ENCODE measurements at places on chromosomes 1 and 21. TPM values are rescaled to one million over a fixed set of nuclear protein-coding genes. Genes with fewer than 3 reads are reported as not detected.

CHODL gene
- 0.38 TPM for total RNA-seq

GNAT2 gene
- total RNA-seq = not detected

KCNE2 gene
- total RNA-seq = 0.27 TPM

SERINC2 gene
- total RNA-seq = 30.4 TPM

P3H1 gene
- total RNA-seq = 351 TPM

LCE6A gene
- not detected for total RNA-seq

HEYL gene
- 1.1 TPM for total RNA-seq

KIRREL1 gene
- 231 TPM for total RNA-seq

CHAF1B gene
- total RNA-seq = 3.0 TPM

DNA sequence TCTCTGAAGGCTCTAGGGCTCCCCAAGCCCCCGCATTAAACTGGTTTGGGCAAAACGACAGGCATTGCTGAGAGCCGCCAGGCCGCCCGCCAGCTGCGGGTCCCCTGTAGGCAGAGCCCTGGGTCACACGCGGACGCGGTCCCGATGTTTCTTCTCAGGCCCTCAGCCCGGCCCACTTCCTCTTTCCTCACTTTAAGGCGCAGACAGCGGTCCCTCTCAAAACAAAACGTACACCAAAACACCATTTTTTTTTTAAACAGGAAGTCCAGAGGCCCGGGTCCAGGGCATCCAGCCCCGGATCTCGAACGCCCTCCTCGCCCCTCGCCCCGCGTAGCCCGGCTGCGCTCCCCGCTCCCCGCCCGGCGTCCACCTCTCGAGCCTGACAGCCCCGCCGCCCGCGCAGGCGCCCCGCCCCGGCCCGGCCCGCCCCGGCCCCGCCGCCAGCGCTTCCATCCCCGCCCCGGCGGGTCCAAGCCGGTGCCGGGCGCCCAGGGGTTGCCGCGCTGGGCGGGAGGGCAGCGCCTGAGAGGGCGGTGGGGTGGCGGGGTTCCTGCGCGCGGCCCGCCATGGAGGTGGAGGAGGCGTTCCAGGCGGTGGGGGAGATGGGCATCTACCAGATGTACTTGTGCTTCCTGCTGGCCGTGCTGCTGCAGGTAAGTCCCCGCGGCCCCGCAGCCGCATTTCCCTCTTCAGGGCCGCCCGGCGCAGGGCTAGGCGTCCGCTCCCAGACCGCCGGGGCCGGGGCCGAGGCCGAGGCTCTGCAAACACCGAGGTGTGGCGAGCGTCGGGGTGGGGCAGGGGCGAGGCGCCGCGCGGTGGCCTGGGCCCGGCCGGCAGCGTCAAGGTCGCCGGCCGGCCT lies at the start of gene SLC22A15:
TSS of gene SLC22A15 (plus strand) at position 452 of the 859 bp plus-strand sequence. CDS start at position 567, 115 bp downstream.
- H3K36me3 ChIP-seq = no peaks in the 10 kb centered on the region
- peak; percentile 1 for DNase-seq
- H3K27ac ChIP-seq = no peak within 1 kb of the TSS
- peak within 1 kb of the TSS; percentile 59 for H3K4me3 ChIP-seq
- H3K27me3 ChIP-seq = peaks cover 4% of the 10 kb centered on the region
- no peaks in the 10 kb centered on the region for H3K4me1 ChIP-seq

- no peak for DNase-seq
- no peaks in the 10 kb centered on the region for H3K27me3 ChIP-seq
- no peaks in the 10 kb centered on the region for H3K4me1 ChIP-seq
- no peaks in the 10 kb centered on the region for H3K36me3 ChIP-seq
Observed at GRCh38 chr1:60436186-60436585, 362.6 kb upstream of the C1orf87 start.

GRCh38 chr1:16918371-16918770 lies 3.4 kb upstream of the CROCC start:
- H3K4me1 ChIP-seq = peaks cover 17% of the 10 kb centered on the region
- no peaks in the 10 kb centered on the region for H3K27me3 ChIP-seq

GRCh38 chr1:96104906-96105305 lies 616.7 kb upstream of the PTBP2 start:
- no peak for DNase-seq
- H3K4me3 ChIP-seq = no peak overlapping the region
- H3K27ac ChIP-seq = no peak overlapping the region
- H3K4me1 ChIP-seq = no peaks in the 10 kb centered on the region

DNA sequence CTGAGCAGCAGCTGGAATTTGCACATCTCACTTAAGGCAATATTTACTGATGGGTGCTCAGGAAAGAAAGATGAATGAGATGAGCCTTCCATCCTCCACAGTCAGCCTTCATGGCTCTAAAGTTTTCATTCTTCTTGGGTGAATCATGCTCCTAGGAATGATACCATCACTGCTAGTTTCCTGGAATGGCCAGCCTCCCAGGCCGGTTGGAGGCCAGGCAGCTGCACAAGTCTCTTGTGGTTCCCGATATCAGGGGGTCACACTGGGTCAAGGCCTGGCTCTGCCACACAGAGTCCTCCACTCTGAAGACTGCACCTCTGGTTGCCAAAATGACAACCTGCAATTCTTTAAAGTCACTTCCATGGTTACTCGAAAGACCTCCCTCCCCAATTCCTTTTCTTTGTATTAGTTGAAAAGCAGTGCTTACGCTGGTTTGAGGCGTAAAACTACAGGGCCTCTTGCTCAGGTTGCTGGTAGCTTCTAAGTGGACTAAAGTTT lies 46.2 kb upstream of the PALMD start:
- peaks cover 22% of the 10 kb centered on the region for H3K4me1 ChIP-seq
- no peaks in the 10 kb centered on the region for H3K36me3 ChIP-seq
- peak overlapping the region; percentile 67 for H3K27ac ChIP-seq
- DNase-seq = peak; percentile 99
- no peaks in the 10 kb centered on the region for H3K27me3 ChIP-seq

DNA sequence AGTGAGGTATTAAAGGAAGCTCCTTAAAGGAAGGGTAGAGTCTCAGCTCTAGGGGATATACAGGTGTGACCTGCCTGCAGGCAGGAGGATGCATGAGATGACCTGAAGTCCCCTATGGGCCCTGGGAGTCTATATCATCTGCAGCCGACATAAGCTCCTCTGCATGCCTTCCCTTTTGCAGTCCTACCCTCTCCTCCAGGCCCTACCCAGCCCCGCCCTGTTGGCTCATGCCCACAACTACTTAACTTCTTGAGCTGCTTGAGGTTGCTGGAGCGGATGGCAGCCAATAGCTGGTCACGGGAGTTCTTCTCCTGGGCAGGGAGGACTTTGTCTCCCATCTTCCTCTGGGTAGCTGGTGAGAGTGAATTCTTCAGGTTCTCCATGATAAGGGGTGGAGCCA lies 10.3 kb downstream of the SHISA4 start:
- DNase-seq = no peak
- no peak overlapping the region for H3K4me3 ChIP-seq
- H3K4me1 ChIP-seq = peaks cover 24% of the 10 kb centered on the region
- no peaks in the 10 kb centered on the region for H3K36me3 ChIP-seq
- no peaks in the 10 kb centered on the region for H3K27me3 ChIP-seq

GRCh38 chr1:147062956-147063355 lies 109.3 kb downstream of the PRKAB2 start:
- no peaks in the 10 kb centered on the region for H3K27me3 ChIP-seq
- H3K4me3 ChIP-seq = no peak overlapping the region
- DNase-seq = no peak
- H3K27ac ChIP-seq = no peak overlapping the region

DNA sequence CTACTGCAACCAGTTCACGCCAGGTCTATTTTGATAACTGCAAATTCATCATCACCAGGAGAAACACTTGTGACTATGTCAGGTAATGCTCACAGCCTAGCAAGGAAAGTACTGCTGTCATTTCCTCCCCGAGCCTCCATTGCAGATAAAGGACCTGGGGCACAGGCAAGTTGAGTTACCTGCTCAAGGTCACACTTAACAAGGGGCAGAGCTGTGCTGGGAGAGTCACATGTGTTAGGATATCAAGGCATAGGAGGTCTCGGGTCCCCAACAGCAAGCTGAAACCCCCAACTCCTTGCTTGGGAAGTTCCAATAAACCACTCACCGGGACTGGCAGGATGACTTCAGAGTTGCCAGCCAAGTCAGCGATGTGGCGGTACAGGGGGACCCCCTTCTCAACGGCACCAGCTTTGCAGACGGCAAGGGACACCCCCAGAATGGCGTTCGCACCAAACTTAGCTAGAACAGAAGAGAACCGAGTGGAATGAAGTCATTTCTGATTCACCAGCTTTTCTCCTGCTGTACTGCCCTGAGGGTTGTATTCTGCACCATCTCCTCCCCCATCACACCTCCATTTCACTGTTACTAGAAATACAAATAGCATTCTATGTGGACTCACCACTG lies 11.6 kb downstream of the ENO1 start:
- no peak overlapping the region for H3K27ac ChIP-seq
- DNase-seq = no peak
- no peaks in the 10 kb centered on the region for H3K27me3 ChIP-seq
- H3K36me3 ChIP-seq = peaks cover 92% of the 10 kb centered on the region
- H3K4me3 ChIP-seq = no peak overlapping the region
- H3K4me1 ChIP-seq = peaks cover 31% of the 10 kb centered on the region

DNA sequence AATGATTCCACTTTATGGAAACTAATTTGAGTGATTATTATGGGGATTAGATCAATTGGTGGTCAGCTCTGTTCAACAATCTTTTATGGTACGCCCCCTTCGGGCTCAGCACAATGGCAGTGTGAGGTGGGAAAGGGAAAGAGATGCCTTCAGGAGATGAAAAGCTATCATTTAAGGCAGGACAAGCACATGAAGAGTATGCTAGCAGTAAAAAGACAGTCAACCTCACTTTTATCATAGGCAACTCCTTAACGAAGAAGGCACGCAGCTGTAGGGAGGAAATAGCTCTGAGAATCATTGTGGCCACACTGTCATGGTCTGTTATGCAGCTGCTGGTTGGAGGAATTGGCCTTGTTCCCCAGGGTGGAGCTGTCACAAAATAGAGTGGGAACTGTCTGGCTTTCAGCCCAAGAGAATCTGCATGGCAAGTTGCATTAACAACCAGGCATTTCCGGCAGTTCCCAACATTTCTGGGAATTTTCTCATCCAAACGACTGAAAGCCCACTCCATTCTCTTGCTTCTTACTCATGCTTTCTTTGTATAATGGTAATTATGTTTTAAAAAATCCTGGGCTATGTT lies 54.4 kb upstream of the BCL10 start:
- H3K36me3 ChIP-seq = no peaks in the 10 kb centered on the region
- peak overlapping the region; percentile 99 for H3K27ac ChIP-seq
- peak overlapping the region; percentile 37 for H3K4me3 ChIP-seq
- peaks cover 42% of the 10 kb centered on the region for H3K4me1 ChIP-seq
- no peaks in the 10 kb centered on the region for H3K27me3 ChIP-seq

DNA sequence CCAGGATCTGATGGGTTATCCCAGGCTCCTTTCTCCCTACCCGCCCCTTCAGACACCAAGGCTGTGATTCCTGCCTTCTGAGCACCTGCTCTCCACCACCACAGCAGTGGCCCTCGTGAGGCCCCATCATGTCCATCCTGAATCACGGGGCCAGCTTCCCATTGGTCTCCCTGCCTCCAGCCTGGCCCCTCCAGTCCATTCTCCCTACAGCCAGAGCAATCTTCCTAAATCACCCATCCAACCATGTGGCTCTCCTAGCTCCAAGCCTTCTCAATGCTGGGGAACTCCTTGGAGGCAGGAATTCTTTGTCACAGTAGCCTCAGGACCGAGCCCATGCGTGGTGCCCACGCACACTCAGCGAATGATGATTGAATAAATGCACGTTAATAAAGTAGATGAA lies 8.9 kb upstream of the GLIS1 start:
- H3K4me1 ChIP-seq = no peaks in the 10 kb centered on the region
- H3K27ac ChIP-seq = no peak overlapping the region
- peaks cover 5% of the 10 kb centered on the region for H3K27me3 ChIP-seq
- no peaks in the 10 kb centered on the region for H3K36me3 ChIP-seq
- no peak overlapping the region for H3K4me3 ChIP-seq

DNA sequence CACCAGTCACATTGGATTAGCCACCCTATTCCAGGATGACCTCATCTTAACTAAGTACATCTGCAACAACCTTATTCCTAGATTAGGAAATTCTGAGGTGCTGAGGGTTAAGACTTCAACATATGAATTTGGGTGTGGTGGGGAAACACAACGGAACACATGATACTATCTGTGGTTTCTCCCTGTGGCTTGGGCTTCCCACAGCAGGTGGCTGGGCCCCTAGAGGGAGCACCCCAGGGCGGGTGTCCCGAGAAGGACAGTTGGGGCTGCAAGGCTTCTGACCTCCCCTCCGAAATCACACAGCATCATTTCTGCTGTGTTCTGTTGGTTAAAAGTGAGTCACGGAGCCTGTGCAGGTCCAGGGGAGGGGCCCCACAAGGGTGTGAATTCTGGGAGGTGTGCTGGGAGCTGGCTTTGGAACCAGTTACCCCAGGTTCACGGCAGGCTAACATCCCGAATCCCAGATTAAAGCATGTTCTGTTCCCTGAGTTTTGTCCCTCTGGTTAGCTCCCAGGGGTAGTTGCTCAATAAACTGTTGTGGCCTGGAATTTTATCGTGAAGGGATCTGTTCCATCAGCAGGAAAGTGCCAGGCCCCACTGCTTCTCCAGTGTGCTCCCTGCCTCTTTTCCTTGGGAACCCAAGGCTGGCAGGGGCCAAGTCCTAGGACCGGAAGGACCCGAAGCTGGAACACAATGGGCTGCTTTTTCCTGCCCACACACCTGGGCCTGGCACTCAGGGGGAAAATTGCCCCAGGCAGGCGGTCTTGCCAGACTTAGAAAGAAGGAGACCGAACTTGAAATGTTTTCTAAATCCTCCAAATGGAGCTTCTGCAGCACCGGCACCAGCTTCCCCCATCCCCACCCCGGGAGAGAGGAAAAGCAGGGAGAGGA lies 154.0 kb upstream of the WNT4 start:
- no peak overlapping the region for H3K4me3 ChIP-seq
- no peaks in the 10 kb centered on the region for H3K36me3 ChIP-seq
- peaks cover 10% of the 10 kb centered on the region for H3K27me3 ChIP-seq
- H3K27ac ChIP-seq = no peak overlapping the region

- no peak for DNase-seq
- H3K4me1 ChIP-seq = no peaks in the 10 kb centered on the region
- no peak overlapping the region for H3K27ac ChIP-seq
- no peaks in the 10 kb centered on the region for H3K27me3 ChIP-seq
- H3K36me3 ChIP-seq = peaks cover 19% of the 10 kb centered on the region
- H3K4me3 ChIP-seq = no peak overlapping the region
Observed at GRCh38 chr1:150441121-150441520, 46.1 kb upstream of the TARS2 start.

DNA sequence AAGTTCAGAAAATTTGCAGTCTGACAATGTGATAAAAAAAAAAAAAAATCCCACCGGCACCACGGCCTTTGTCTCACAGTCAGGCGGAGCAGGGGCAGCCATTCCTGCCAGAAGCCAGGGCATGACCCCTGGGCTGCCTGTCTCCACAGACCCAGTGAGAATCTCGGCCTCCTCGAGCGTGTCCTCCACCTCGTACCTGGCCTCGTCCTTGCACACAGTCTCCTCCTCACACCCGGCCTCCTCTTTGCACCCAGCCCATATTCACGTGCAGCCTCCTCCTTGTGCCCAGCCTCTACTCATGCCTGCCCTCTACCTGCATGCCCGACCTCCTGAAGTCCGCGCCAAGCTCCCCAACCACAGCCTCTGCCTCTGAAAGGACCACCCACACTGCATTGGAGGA lies 182.0 kb downstream of the AGBL4 start:
- H3K36me3 ChIP-seq = no peaks in the 10 kb centered on the region
- no peak overlapping the region for H3K4me3 ChIP-seq
- H3K4me1 ChIP-seq = no peaks in the 10 kb centered on the region
- no peak overlapping the region for H3K27ac ChIP-seq
- H3K27me3 ChIP-seq = no peaks in the 10 kb centered on the region
- DNase-seq = no peak

- DNase-seq = no peak
- H3K4me3 ChIP-seq = no peak overlapping the region
- H3K4me1 ChIP-seq = peaks cover under 1% of the 10 kb centered on the region
- no peaks in the 10 kb centered on the region for H3K27me3 ChIP-seq
- no peak overlapping the region for H3K27ac ChIP-seq
Observed at GRCh38 chr21:32708069-32708468, 19.7 kb downstream of the SYNJ1 start.

GRCh38 chr1:205473966-205474365 lies 18.1 kb upstream of the BLACAT1 start:
- no peak for DNase-seq
- no peak overlapping the region for H3K4me3 ChIP-seq
- H3K27me3 ChIP-seq = peaks cover 9% of the 10 kb centered on the region
- H3K27ac ChIP-seq = no peak overlapping the region
- no peaks in the 10 kb centered on the region for H3K36me3 ChIP-seq

All from astrocyte (in vitro differentiated cells and primary cell).